ENCODE measurements at places on chromosomes 5 and 9.

DNA sequence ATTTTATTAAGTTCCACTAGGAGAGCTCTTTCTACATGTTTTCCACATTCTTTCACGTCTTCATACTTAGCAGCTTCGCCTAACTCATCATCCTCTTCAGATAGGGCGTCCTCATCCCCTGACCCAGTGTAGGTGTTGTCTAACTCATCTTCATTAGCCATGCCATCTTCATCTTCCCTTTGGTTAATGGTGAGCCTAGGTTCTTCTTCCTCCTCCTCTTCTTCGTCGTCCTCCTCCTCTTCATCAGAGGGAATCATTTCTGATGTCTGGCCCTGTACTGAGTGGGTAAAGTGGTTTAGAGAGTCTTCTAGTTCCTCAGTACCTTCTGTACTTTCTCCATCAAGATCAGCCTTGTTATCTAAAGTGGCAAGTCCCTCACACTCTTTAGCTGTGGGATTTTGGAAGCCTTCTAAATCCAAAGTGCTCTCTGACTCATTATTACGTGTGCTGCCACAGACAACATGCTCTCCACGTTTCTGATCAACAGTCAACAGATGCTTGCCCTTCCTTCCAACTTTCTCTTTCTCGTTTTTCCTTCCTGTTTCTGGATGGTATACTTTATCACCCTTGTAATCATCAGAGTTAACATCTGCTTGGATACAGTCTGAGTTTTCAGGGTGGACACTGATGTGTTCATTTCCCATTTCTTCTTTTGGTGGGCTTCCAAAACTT lies 31.1 kb downstream of the TUT7 start:
- DNase-seq: no peak

DNA sequence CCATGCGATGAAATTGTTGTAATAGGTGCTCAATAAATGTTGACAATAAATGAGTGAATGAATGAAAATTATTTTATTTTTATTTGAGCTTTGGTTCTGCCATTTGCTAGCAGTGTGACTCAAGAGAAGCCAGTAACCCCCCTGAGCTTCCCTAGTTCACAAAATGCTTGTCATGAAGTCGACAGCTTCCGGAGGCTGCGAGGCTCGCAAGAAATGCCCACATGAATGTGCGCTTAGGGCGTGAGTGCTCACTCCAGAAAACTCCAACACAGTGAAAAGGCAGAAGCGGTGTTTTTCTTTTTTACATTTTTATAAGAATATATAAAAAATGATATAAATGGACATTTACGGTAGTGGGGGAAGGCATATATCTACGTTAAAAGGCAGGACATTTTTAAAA lies 26.5 kb downstream of the CDKN2A start:
- DNase-seq: no peak

- no peak for DNase-seq
These were observed 1.7 kb downstream of the AHRR start for GRCh38 chr5:322942-323879.

DNA sequence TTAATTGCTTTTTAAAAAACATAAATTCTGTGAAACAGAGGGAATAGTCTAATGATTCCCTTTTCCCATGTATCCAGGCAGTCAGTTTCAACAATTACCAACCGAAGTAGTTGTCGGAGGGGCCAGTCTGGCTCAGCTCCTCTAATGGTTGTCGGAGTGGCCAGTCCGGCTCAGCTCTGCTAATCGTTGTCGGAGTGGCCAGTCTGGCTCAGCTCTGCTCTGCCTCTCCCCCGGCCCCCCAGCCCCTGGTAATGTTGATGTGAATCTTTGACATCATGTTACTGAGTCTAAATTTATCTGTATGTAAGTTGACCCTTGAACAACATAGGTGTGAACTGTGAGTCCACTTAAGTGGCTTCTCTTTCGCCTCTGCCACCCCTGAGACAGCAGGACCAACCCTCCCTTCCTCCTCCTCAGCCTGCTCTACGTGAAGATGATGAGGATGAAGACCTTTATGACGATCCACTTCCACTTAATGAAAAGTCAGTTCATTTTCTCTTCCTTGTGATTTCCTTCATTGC lies 9.4 kb downstream of the NDUFS6 start:
- DNase-seq: no peak

DNA sequence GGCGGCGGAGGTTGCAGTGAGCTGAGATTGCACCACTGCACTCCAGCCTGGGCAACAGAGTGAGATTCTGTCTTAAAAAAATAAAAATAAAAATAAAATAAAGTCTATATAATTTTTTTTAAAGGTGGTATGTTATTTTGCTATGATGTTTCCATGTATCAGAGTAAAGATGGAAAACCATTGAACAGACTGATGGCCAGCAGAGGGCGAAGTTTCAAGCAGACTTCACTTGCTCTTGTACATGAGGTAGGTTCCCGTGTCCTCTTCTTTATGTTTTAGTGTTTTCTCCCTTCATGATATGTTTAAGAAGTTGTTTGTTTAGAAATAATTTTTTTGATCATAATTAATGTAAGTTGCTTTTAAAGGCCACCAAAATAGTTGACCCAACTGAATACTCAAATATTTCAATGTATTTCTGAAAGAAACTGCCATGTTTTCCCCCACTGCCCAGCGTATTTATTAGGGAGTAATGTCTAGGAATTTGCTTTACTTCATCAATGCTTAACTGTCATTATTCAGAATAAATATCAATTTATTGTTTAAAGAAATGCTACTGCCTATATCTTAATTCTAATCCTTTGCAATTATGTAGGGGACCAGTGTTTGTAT lies 146.4 kb downstream of the HACD4 start:
- DNase-seq: no peak

All from SIG-M5 (cell line).